ENCODE measurements at places on chromosomes 4 and X.

DNA sequence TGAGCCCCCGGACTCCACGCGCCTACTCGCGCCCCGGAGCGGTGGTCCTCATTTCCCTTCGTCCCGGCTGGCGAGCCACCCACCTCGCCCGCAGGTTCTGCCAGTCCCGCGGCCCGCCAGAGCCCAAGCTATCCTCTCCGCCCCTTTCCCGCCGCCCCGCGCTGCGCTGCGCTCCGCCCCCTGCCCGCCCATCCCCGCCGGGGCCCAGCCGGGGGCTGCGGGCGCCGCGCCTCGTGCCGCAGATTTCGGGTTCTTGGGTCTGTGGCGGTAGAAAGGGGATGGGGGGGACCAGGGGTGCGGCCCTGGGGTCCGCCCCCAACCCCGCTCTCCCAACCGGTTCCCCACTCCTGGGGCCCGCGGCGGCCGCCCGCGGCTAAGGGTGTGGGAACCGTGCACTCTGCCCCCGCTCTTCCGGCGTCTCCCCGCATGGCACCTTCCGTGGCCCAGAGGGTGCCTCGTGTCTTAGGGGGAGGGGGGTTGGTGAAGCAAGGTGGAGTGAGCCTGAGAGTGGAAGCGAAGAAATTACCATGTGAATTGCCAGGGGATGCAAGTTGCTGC is 650.8 kb upstream of the DIPK2B start:
- DNase-seq = peak; percentile 68

DNA sequence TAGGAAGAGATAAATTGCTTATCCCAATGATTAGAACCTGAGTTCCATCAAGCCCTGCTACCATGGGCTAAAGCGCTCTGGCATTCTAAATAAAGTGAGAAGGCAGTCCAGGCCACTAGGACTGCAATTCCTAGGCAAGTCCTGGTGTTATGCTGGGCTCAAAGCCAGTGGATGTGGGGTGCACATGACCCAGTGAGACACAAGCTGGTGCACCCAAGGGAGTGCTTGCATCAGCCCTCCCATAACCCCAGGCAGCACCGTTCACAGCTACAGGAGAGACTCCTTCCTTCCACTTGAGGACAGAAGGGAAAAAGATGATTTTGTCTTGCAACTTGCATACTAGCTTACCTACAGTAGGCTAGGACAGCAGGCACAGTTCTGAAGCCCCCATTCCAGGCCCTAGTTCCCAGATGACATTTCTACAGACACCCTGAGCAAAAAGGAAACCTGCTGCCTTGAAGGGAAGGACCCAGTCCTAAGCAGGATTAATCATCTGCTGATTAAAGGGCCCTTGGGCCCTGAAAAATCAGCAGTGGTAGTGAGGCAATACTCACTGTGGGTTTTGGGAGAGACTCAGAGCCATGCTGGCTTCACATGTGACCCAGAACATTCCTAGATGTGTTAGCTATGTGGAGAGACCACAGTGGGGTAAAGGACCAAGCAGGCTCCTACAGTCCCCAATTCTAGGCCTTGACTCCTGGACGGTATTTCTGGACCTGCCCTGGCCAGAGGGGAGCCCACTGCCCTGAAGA is 77.8 kb downstream of the KLHL13 start:
- no peak for DNase-seq

- DNase-seq = no peak
Observed at GRCh38 chr4:109011241-109012026, 248.6 kb upstream of the ETNPPL start.

DNA sequence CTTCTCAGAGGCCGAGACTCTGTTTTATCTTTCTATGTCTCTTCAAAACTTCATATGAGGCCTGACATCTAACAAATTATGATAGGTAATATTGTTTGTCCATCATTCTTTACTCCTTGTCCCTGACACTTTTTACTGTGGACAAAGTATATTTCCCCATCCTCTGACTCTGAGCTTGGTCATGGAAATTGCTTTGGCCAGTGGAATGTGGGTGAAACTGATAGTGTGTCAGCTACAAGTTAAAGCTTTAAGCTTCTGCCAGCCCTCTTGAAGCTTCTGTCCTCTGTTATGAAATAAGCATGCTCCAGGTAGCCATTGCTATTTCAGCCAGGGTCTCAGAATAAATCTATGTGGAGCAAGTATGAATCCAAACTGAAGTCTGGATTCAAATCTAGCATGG is 604.6 kb downstream of the BCOR start:
- no peak for DNase-seq

GRCh38 chr4:6362896-6363295 is 93.2 kb downstream of the WFS1 start:
- DNase-seq = peak; percentile 91

DNA sequence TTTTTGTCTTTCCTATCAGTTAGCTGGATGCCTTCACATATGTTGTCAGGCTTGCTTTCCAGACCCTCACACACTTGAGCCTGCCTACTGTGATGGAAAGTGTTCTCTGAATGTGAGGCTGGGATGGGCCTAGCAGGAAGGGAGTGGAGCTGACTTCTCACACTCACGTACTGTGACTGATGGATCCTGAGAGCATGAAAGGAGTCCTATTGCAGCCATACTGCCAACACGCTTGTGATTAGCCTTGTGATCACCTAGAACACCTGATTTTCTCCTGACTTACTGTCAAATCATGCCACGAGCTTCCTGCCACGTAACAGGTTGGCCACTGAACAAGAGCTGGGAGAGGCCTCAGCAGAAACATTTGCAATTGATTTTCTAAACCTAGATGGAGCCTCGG is 49.9 kb downstream of the ACOX3 start:
- DNase-seq = no peak

DNA sequence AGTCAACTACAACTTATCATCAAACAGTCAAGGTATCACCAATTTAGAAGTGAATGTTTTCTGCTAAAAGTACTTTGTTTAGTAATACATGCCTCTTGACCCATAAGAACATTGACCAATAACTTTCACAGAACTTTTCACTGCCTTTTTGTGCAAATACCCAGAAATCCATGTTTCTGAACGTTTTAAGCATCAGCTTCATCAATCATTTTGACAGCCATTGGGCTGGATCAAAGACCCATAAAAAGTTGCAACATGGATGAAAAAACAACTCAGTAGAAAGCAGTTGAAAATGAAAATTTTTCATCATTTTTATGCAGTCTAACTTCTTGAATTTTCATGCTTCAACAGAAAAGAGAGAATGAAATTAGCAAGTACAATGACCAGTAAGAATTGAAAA is 466.7 kb downstream of the TRAM1L1 start:
- DNase-seq = no peak

DNA sequence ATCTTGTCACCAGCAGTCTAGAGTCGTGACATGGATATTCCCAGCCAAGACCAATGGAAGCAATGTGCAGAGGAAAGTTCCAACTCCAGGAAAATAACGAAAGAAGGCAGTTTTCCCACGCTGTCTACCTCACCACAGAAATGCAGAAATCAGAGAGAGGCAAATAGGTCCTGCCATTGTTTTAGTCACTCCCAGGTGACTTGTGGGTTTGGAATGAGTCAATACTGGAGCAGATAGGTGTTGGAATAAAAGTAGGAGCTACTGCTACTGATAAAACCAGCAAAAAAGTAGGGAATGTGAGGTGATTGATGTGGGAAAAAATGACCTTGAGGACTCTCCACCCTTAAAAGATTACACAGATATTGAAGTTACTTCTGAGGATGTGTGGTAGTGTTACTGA is 72.8 kb upstream of the RAI2 start:
- DNase-seq = no peak

DNA sequence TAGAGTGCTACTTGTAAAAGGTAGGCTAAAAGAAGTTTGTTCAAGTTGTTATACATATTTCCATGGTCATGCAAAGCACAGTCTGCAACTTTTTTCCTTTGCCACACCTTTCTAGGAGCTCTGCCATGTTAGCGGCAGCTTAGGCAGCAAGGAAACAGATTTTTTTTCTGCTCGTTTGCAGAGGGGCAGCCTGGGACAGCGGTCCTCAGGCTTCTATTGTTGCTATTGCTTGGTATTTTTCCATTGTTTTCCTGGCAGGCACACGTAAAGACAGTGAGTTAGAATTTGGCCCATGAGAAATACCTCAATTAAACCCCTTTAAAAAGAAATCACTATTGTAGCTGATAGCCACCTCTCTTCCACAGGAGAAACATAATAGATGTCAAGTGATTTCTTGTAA is 391.4 kb downstream of the SH2D1A start:
- DNase-seq = no peak

GRCh38 chr4:1658146-1658545 is 26.0 kb downstream of the FAM53A start:
- DNase-seq = no peak

DNA sequence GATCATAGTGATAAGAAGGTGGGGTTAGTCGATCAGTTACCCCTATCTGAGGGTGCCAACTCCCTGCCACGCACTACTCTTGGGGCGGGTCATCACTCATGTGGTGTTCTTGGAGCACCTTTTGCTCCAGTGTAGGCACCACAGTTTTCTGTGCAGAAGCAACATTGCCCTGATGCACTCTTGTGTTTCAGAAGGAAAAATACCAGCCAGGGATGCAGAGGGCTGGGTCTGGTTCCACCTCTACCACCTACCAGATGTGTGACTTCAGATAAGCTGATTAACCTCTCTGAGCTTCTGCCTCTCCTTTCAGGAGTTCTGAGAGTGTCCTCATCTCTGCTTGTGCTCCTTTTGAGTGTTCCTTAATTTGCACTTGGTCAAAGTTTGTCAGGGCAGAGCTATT is 29.9 kb upstream of the PROM1 start:
- no peak for DNase-seq

DNA sequence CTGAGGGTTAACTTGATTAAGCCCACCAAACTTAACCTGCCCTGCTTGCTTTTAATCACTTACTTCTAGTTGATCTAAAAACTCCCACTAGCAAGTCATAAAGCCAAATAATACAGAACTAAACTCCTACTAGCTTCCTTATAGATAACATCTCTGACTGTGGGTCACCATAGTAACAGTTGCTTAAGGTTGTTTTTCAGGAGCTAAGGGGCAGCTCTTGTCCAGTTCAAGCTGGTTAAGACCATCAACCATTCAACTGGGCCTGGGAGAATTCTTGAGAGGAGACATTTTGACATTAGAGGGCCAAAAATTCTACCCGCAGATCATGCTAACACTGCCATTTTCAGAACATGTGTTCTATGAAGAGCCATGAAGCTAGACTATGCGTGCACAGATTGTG is 67.0 kb downstream of the UCHL1 start:
- no peak for DNase-seq

DNA sequence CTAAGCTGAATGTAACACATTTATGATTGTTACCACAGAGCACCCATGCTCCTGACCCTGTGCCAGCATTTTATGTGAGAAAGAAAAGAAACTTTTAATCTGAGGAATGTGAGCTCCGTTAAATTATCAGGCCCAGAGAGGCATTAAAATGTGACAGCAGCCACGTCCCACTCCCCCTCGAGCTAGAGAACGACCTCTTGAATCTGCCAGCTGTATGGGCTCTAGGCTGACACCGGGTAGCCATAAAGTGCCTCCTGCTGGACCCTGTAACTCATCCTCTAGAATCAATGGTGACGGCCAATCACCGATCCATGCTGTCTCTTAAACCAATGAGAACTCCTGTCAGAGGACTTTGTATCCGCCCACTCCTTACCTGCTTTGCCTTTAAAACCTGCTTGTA is 110.2 kb upstream of the ADRA2C start:
- no peak for DNase-seq
